Non-pigmented ciliary epithelial cell (primary cell): ENCODE measurements at places on chromosomes 5 and 9.

GRCh38 chr5:5505815-5506214 lies 83.3 kb downstream of the ICE1 start:
- no peak for DNase-seq

- DNase-seq: peak; percentile 20
Measured at GRCh38 chr5:22372376-22372775, 480.8 kb downstream of the CDH12 start.

DNA sequence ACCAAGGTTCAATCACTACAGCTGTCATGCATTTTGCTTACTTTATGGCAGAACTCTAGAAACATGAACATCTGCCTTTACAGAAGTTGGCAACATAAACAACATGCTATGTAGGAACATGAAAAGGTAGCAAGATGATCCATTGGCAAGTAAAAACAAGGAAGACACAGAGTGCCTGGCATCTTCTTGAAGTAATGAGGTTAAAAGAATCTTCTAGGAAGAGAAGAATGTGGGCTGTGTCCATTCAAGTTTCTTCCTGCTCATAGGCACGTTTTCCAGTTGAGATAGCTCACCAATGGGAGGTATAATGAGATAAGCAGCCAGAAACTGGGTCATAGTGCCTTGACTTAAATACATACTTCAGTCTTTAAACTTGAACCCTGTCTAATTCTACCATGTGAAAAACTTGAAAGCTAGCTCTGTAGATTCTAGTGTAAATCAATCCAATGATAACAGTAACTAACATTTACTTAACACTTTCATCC lies 109.4 kb upstream of the PRLR start:
- DNase-seq: no peak

DNA sequence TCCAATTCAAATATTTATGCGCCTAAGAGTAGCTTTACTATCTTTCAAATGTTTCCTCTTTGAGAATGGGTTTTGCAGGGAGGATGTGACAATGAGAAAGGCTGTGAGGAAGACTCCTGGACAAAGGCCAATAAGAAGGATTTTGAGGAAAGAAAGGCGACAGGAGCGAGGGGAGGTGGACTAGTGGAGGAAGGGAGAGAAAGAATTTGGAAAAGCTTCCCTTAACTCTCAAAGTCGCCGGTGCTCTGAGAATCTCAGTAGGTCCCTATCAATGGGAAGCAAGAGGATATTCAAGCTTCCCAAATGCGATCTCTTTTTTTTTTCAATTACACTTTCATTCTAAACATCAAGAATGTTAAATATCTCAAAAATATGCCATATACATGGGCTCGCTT lies 2.8 kb upstream of the CDC20B start:
- DNase-seq: no peak

DNA sequence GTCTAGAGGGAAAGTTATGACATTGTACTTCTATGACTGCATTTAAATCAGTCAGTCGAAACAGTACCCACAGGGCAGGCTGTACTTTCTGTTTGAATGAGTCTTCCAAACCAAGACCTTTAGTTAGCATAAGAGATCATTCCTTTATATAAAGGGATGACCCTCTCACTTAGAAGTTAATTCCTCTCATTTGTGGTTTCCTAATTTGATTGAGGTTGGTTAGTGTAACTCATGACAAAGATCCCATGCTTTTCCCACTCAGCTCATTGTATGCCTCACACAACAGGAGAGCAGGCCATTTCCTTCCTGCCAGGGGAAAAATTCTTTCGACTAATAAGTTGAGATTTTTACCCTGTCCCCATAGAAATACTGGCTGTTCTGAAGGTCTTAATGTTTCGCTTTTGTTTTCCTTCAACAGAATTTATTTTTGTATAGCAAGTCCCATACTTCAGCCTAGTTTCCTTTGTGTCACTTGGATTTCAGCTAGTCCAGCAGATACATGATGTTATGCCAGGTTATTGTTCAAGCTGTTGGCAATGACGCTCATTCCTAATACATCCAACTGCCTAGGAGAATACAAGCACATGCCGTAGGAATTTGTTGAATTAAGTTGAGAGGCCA lies 500.7 kb downstream of the SPATA31D1 start:
- no peak for DNase-seq

DNA sequence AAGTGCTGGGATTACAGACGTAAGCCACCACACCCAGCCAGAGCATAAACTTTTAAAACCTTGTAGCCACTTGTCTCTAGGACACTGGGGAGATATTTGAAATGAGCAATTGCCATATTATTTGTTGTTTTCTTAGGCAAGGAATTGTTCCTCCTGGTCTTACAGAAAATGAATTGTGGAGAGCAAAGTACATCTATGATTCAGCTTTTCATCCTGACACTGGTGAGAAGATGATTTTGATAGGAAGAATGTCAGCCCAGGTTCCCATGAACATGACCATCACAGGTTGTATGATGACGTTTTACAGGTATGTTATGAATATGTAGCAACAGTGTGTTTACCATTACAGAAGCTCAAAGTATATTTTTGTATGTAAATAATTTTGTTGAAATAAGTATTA lies 30.5 kb downstream of the SFXN1 start:
- no peak for DNase-seq

DNA sequence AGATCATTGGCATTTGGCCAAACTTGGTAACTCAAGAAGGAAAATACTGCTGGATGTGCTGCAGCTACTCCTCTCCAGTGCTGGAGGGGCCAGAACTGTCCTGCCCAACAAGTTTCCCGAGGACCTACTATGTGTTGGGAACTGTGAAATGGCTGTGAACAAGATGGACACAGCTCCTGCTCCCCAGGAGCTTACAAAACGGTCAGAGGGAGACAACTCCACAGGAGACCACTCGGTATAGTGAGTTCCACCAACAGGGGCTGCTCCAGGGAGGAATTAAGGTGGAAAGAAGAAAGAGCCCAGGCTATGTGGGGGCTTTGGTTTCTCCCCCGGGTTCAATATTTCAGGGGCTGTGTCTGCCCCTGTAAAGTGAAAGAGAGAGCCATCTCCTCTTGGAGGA lies 78.8 kb downstream of the GNA14 start:
- DNase-seq: no peak

- DNase-seq: no peak
Measured at GRCh38 chr5:135423146-135423845, 23.9 kb downstream of the DCANP1 start.

DNA sequence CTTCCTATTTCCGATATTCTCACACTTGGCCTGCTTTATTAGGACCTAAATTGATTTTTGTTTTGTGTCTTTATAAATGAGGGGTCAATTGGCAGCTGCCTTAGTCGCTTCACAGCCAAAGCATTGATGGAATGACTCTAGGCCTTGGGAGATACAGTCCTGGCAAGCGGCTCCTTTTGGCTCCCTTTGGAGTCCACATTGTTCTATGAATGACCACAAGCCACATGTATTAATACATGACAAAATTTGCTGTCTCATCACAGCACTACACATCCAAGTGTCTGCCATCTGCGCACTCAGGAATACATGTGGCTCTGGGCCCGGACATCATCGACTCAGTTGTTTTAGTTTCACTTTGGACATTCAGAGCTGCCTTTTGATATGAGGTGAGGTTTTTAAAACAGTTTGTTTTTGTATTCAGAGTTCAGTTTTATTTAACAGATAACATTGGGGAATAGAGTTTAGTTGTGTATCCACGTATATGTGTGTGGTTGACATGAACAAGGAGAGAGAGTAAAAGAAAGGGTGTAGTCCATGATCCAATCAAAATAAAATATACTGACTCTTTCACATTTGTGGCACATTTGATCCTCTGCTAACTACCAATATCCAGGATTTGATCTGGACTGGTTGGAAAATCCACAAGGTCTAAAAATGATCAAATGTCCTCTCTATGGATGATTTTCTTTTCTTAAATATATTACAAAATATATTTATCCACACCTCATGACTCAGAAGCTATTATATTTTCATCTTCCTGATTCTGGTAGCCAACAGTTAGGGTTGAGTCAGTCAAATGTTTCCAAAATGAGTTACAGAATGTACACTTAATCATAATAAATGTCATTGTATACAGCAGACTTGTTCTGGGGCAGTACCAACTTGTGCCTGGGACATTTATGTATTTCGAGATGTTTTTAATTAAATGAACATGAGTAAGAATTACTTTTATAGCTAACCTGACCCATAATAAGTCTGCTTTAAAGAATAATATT lies 114.0 kb upstream of the MTAP start:
- peak; percentile 47 for DNase-seq

DNA sequence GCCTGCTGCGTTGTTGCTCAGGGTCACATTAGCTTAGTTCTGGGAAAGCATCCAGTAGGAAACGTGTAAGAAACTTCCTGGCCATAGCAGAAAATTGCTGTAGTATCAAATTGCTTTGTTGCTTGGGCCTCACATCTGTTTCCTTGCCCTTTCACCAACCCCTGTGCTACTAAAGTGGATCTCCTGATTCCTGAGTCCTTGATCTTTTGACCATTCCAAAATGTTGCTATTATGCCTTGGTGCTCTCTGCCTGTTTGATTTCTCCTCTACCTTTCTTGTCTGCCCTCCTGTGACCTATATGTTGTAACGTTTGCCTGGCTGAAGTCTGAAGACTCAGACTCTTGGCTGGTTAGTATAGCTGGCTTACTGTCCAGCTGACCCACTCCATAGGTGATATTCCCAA lies 350.5 kb downstream of the ADGRV1 start:
- DNase-seq: no peak

DNA sequence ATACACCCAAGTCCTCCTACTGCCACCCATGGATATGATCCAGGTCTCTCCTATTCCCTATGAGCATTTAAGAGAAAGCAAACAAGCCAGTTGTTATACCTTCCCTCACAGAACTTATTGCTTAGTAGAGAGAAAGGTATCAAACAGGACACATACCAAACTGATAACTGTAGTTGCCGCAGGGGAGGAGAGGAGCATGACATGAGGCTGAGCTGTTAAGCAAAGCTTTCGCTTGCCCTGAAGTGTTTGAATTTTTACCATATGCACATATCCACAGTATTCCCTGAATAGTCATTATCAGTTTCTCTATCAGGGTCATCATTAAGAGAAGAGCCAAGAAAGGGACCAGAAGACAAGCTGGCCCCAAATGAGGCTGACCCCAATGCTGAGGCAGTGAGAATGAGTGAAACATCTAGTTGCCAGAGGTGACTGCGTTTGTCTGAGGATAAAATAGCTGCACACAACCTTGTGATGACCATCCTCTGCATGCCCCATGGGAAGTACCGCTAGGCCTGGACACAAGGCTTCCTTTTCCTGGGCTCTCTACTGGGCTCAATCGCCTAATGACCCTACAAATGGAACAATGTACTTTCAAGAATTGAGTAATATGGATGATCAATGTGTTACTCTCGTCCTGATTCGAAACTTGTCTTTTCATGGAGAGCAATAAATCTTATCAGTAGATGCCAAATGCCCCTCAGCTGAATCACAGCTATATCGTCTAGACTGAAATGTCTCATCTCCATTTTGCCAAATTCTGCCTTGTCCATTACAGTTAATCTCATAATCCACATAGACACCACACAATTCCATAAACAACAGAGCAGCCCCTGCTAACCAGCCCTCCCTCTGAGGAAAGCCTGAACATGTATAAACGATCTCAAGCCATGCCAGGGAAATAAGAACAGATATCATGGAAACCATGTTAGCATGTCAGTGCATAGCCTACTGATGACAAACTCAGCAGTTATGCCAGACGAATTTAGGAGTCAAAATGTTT lies 4.3 kb upstream of the IFNK start:
- no peak for DNase-seq

DNA sequence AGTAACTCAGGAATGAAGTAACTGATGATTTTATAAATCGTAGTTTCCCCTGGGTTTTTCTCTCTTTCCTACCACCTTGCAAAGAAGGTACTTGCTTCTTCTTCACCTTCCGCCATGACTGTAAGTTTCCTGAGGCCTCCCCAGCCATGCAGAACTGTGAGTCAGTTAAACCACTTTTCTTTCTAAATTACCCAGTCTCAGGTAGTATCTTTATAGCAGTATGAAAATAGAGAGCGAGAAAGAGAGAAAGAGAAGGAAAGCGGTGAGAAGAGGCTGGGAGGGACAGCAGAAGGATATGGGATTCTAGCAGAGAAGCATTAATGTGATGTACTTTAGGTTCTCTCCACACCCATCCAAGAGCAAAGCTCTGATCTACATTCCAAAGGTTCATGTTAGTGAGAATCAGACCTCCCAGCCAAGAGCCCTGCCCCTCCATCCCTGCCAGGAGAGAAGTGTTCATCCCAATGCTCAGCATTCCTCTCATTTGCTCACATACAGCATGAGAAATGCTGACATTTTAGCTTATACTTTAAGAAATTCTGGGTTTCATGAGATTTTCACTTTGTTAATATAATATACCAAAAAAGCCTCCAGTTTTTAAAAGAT lies 185.0 kb upstream of the PTGER4 start:
- DNase-seq: no peak

DNA sequence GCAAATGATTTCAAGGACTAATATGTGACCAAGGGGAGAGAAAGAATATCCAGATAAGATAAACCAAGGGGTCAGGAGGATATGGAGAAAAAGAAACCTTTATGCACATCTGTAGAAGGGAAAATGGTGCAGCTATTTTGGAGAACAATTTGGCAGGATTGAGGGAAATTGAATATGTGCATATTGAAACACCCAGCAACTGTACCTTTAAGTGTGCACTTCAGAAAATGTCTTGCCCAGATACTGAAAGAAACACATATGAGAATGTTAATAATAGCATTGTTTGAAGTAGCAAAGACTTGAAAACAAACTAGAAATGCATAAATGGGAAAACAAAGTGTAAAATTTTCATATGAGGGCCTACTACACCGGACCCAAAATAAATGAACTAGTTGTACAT lies 599.6 kb downstream of the PSAT1 start:
- no peak for DNase-seq

- DNase-seq: peak; percentile 78
Measured at GRCh38 chr5:145925353-145925752, 11.0 kb upstream of the SH3RF2 start.
